ENCODE measurements at places on chromosomes 1 and 21.

GRCh38 chr1:27956761-27957160, 3.0 kb upstream of the XKR8 start:
- no peak for DNase-seq

DNA sequence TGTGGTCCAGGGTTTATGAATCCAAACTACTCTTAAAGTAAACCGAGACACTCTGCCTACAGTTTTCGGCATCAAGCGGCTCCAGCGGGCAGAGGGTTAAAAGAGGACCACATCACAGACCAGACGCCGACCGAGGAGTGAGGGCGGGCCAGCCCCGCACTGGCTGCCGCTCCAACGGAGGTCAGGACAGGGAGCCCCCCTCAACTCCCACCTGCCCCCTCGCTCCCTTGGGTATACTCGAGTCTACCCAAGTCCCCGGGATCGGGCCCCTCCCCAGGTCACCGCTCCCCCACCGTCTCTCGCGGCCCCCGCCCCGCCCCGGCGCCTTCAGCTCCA, 312 bp downstream of the ARNT start:
- DNase-seq = no peak

DNA sequence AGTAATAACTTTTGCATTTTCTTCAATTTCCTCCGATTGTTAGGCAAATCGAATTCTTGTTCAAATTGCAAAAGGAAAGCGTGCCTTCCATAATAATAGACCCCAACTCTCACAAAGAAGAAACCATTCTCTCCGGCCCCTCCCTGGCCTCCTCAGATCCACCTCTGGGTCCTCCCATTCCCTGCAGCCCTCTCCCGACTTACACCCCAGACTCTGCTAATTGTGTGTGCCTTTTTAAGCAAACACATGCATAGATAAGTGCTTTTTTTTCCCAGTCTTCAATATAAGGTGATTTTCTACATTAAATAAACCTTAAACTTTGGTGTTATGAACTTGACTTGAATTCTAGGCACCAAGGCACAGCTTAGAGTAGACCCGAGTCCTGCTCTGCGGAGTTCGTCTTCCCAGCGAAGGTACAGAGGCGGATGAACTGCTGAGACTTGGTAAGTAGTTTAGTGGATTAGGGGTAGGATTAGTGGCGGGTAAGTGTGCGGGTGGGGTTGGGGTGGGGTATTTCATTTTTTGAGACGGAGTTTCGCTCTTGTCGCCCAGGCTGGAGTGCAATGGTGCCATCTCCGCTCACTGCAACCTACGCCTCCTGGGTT, 1.5 kb downstream of the L1TD1 start:
- DNase-seq = no peak

DNA sequence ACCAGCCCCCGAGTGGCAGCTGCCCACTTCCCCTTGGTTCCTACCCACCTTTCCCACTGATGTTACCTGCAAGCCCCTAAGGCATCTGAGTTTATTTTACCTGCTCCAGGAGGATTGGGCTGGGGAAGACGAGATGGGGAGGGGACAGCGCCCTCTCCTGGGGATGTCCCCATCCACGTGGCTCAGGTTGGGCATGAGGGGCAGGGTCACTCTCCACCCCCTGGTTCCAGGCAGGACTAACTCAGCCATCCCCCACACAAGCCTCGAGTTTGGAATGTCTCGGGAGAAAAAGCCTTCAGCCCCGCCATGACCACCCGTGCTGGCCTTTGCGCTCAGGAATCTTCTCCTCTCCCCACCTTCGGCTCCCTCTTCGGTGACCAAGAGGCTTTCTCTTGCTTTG, 90.0 kb downstream of the ARHGEF10L start:
- no peak for DNase-seq

DNA sequence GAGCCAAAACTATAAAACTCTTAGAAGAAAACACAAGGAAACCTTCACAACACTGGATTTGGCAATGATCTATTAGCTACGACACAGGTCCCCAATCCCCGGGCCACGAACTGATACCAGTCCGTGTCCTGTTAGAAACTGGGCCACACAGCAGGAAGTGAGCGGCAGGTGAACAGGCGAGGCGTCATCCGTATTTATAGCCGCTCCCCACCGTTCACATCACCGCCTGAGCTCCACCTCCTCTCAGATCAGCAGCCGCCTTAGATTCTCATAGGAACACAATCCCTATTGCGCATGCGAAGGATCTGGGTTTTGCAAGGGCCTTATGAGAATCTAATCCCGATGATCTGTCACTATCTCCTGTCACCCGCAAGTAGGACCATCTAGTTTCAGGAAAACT, 11.9 kb downstream of the TFB2M start:
- DNase-seq = no peak

- no peak for DNase-seq
These were observed 3.5 kb upstream of the TIAM1 start for GRCh38 chr21:31347435-31348032.

GRCh38 chr1:56855190-56855589, 593 bp downstream of the C8A start:
- DNase-seq = no peak

GRCh38 chr1:3261007-3261968, 192.3 kb downstream of the PRDM16 start:
- DNase-seq = no peak

GRCh38 chr1:52551507-52552235, 1.2 kb downstream of the TUT4 start:
- DNase-seq = no peak

DNA sequence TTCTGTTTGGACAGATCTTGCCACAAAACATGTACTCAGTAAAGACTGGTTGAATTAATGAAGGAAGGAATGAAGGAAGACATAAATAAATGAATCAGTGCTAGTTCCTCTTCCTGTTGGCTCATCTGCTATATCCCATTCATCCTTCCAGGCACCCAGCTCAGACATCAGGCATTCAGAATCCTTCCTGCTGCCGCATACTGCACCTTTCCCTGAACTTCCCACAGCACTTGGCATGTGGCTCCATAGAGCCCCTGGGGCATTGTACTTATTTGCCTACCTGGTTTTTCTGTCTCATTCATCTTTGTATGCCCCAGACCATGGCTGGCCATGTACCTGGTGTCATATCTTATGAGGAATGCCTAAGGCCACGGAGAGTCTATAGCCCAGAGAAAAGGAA, 34.4 kb upstream of the ZNF648 start:
- no peak for DNase-seq

- DNase-seq = no peak
These were observed 58.6 kb upstream of the USP25 start for GRCh38 chr21:15671188-15671587.

- DNase-seq = no peak
These were observed 170.0 kb downstream of the LTN1 start for GRCh38 chr21:28822486-28823335.

DNA sequence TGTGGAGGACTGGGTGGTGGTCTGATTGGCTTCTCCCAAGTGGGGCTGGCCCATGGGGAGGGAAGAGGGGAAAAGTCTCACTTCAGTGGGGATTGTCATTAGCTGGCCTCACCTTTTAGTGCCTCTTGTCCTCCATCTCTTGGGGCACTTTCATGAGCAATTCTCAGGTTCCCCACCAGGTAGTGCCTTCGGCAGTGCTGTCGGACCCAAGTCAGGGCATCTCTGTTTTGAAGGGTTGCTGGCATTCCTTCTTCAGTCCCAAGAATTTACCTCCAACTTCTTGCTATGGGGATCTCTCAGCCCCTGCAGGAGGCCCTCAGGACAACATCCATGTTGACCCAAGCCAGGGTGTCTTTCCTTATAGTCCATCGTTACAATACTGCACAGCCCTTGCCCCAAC, 54.7 kb upstream of the F3 start:
- no peak for DNase-seq

Measured in right forelimb (tissue), 1 donor.